ENCODE measurements at places on chromosomes 6 and 20.

GRCh38 chr20:37144856-37145404 is 34.2 kb upstream of the RPN2 start:
- DNase-seq = no peak

- no peak for DNase-seq
These were observed 235.1 kb downstream of the GJA1 start for GRCh38 chr6:121670511-121670910.

- DNase-seq = no peak
These were observed 93.6 kb downstream of the ADTRP start for GRCh38 chr6:11684901-11685480.

- no peak for DNase-seq
These were observed 349.4 kb upstream of the JARID2 start for GRCh38 chr6:14896475-14896874.

GRCh38 chr6:143694560-143694959 is 16.8 kb downstream of the PHACTR2 start:
- no peak for DNase-seq

All from NT2/D1 (cell line).